ENCODE measurements at places on chromosomes 11 and 22. TPM values are rescaled to one million over a fixed set of nuclear protein-coding genes. Genes with fewer than 3 reads are reported as not detected.

Gene CHADL
- 0.20 TPM for total RNA-seq

Gene POTEH
- not detected for total RNA-seq

Gene OR6A2
- 0.23 TPM for total RNA-seq

Gene RAPSN
- total RNA-seq = 1.1 TPM

Gene DNAJB7
- not detected for total RNA-seq

Gene OR52I1
- not detected for total RNA-seq

Gene KCNQ1
- 5.7 TPM for total RNA-seq

Gene OR52N4
- total RNA-seq = 0.52 TPM

Gene MS4A15
- total RNA-seq = not detected

Gene TPH1
- 0.39 TPM for total RNA-seq

Gene LMNTD2
- total RNA-seq = 1.6 TPM

Gene FAM227A
- total RNA-seq = 0.11 TPM

Gene SBF1
- total RNA-seq = 152 TPM

Gene P4HA3
- not detected for total RNA-seq

Gene PDXP
- 26.6 TPM for total RNA-seq

Gene MMP8
- total RNA-seq = not detected

Gene NAV2
- total RNA-seq = 0.45 TPM

Gene GNG3
- 0.30 TPM for total RNA-seq

Gene RBMXL2
- not detected for total RNA-seq

Gene DCDC1
- not detected for total RNA-seq

Gene OR5B21
- total RNA-seq = 0.82 TPM

Gene CCDC89
- 0.43 TPM for total RNA-seq

Gene SCUBE2
- 0.23 TPM for total RNA-seq

Gene NCF4
- 57.0 TPM for total RNA-seq

Gene SLC5A1
- not detected for total RNA-seq
